Stimulated activated naive CD4-positive, alpha-beta T cell treated with Interleukin-2 at 50 U/mL for 16 hours (primary cell): ENCODE measurements at places on chromosomes 2 and 18.

- no peak for DNase-seq
Measured at GRCh38 chr2:26185954-26186770, 13.3 kb downstream of the GAREM2 start.

DNA sequence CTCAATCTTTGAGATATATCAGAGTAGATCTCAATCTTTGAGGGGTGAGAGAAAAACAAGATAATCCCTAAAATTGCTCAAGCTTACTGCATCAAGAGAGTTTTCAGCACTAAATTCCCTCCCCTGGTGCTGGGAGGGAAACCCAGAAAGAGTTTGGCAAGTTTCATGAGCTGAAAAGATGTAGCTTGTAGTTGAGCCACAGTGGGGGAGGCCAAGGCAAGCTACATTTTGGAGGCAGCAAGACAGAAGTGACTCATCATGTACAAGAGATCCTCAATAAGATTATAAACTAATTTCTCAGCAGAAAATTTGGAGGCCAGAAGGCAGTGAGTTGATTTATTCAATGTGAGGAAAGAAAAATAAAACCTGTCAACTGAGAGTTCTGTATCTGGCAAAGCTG, 308.2 kb downstream of the PIEZO2 start:
- DNase-seq = no peak

DNA sequence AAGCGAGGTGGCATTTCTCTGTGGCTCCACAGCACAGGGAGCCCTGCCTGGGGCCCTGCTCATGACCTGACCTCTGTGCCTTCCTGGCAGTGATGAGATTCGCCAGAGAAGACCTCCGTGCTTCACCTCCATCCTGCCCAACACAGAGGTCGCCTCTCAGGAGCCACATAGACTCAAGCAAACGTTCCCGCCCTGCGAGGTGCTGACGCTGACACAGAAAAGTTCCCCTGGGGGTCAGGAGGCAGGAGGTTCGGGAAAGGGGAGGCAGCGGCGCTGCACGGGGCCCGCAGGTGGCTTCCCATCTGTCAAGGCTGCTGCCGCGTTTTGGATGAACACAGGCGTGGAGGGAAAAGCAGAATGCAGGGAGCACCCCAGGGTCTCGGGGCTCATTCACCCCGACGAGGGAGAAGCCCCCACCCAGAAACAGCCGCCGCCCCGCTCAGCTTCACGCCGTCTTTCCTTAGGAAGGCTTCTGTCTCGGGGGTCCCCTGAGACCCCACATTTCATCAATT, 579.6 kb upstream of the SALL3 start:
- no peak for DNase-seq

DNA sequence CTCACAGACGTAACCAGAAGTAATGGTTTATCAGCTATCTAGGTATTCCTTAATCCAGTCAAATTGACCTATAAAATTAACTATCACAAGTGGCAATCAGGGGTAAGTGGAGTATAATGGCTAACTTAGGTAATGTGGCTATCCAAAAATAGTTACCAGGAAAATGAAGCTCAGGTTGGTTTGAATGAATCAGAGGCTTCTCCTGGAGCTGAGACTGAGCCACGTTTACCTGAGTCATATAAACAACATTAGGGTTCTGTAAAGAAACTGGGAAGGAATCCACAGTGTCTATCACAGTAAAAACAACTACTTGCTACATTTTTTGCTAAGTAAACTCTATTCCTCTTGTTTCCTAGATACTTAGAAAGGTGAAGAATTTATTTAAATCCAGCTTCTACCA, 236.0 kb upstream of the SPHKAP start:
- DNase-seq = no peak

GRCh38 chr2:149857344-149857743, 269.8 kb upstream of the MMADHC start:
- no peak for DNase-seq

- DNase-seq = no peak
Measured at GRCh38 chr2:23639406-23639982, 254.5 kb downstream of the KLHL29 start.

DNA sequence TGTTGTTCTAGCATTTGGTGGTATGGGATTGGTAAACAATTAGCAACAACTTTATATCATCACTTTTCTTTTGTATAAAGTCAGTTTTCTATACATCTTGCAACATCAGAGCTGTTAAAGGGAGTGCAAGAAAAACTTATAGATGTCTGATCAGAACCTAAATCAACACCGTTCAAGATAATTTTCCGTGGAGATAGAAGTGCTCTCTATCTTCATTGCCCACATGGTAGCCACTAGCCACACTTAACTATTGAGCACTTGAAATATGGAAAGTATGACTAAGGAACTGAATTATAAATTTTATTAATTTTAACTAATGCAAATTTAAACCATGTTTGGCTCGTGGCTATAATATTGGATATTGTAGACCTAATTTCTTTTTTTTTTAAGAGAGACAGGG, 5.2 kb downstream of the TTC27 start:
- DNase-seq = no peak
